ENCODE measurements at places on chromosomes 2 and 18.
A peak's percentile ranks its signal among the peaks of the same experiment; 100 is the strongest.

GRCh38 chr2:69018678-69019095 lies 5.7 kb downstream of the ANTXR1 start:
- no peak for DNase-seq

DNA sequence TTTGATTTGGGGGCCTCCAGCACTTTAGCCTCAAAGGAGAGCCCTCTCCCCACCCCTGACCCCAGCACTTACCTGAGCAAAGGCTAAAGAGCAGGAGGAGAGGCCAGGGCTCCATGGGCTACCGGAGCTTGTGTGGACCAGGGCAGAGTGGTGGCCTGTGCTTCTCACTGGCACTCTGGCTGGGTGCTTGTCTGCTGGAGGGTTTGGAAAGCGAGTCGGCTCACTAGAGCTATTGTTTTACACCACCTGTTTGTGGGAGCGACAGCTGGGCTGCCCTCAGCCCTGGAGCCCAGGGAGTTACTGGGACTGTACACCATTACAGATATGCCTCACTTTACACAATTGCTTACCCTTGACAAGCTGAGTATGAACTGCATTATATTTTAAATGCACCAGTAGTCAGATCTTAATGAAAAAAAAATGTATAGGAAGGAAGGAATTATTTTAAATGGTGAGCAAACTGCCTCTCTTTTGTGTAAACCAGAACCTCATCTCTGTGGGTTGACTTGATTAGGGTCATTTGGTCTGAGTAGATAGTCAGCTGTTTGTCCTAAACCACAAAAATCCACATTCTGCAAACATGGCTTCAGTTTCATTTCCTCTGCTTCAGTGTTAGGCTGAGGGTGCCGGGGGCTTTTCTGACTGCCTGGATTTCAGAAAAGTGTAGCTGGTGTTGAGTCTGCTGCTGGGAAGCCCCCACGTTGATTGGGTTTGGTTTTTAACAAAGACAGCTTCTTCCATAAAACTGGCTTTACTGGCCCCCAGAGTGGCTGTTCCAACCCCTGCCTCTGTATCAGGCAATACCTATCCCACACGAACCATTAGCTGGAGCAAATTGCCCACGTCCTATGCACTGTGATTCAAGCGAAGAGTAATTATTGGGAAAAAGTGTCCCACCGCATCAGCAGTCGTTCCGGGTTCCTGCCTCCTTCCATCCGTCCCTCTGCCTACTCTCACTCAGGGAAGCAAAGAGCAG lies at the start of gene CHRNA1:
Gene CHRNA1, minus strand, starts transcription at position 193 of the 976 bp plus-strand sequence. Its CDS starts 78 bp downstream, at position 115.
- DNase-seq: peak; percentile 79

GRCh38 chr2:38535404-38535743 lies 67.4 kb downstream of the HNRNPLL start:
- DNase-seq: no peak

- DNase-seq: no peak
Observed at GRCh38 chr2:221962186-221962585, 336.6 kb downstream of the PAX3 start.

DNA sequence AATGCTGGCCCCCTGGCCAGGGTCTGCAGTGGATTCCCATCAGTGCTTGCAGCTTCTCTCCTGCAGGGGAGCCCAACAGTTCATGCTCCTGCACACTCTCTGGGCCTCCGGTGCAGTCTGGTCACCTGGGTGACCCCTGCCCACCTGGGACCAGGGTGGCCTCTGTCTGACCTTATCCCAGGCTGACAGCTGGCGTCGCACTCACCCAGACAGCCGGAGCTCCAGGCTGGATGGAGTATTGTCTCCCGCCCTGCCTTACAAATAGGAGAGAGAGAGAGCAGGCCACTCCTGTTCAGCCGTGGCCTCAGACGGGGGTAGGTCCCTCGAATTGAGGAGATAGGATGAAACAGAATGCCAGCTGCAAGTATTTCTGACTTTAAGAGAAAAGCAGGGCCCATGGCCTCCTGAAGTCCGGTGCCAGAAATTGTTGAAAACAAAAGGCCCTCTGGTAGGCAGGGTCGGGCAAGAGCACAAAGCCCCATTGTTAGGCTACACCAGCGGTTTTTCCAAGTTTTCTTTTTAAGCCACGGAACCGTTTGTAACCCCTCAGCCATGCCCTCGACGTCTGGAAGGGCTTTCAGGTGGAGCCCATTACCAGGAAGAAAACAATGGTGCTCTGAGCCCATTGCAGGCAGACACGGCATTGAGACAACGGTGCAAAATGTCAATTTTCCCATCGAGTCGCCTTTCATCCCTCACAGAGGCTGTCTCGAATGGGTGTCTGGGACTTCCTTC lies 258.4 kb downstream of the BCL11A start:
- no peak for DNase-seq
